Stimulated activated CD4-positive, alpha-beta T cell treated with anti-CD3 and anti-CD28 coated beads, TNF-alpha, amount 100 ng/mL, for 4 hours (primary cell): ENCODE measurements at places on chromosomes 1 and 21.

- DNase-seq, result peak; percentile 24
Observed at GRCh38 chr1:166974647-166975345, 544 bp downstream of the ILDR2 start.

GRCh38 chr1:214120951-214121350 is 133.2 kb downstream of the PROX1 start:
- no peak for DNase-seq

GRCh38 chr1:232381394-232382100 is 248.4 kb downstream of the SIPA1L2 start:
- no peak for DNase-seq

GRCh38 chr1:94309216-94309615 is 71.8 kb upstream of the ARHGAP29 start:
- DNase-seq, result no peak

GRCh38 chr1:233673947-233674431 is 60.1 kb downstream of the KCNK1 start:
- DNase-seq, result no peak

DNA sequence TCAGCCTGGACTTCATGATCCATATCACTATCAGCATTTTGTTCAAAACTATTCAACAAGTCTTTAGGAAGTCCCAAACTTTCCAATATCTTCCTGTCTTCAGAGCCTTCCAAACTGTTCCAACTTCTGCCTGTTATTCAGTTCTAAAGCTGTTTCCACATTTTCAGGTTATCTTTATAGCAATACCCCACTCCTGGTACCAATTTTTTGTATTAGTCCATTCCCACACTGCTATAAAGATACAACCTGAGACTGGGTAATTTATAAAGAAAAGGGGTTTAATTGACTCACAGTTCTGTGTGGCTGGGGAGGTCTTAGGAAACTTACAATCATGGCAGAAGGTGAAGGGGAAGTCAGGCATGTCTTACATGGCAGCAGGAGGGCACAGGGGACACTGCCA is 18.3 kb upstream of the DNAH14 start:
- DNase-seq, result no peak

DNA sequence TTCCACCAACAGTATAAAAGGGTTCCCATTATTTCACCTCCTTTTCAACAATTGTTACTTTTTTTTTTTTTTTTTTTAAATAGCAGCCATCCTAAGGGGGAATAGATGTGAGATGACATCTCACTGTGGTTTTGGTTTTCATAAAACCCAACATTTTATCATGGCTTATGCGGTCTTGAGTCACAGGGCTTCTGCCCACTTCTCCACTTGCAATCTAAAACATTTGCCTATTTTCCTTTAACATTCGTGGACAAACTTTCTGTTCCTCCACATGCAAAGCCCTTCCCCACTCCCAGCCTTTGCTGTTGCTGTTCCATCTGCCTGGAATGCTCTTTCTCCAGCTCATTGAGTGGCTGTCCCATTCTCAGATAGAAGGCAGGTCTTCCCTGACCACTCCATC is 239.7 kb upstream of the KCNK2 start:
- DNase-seq, result no peak

- DNase-seq, result no peak
Observed at GRCh38 chr1:66351478-66351877, 182.5 kb upstream of the SGIP1 start.

DNA sequence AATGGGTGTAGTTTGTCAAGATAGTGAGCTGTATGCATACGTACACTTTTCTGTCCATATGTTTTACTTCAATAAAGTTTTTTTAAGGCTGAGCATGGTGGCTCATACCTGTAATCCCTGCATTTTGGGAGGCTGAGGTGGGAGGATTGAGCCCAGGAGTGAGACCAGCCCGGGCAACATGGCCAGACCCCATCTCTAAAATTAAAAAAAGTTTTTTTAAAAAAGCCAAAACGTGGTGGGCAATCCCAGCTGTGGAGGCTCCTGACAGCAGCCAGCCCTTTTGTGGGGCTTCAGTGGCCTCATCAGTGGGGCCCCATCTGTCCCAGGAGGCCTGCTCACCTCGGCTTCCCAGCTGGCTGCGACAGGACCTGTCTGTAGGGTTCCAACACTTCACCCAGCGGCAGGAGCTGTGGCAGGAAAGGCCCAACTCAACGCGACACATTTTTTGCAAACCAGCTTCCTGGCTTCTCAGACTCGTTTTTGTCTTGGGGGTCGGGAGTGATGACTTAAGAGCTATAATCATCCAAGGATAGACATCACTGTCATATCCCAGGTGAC is 56.9 kb upstream of the LBR start:
- no peak for DNase-seq

DNA sequence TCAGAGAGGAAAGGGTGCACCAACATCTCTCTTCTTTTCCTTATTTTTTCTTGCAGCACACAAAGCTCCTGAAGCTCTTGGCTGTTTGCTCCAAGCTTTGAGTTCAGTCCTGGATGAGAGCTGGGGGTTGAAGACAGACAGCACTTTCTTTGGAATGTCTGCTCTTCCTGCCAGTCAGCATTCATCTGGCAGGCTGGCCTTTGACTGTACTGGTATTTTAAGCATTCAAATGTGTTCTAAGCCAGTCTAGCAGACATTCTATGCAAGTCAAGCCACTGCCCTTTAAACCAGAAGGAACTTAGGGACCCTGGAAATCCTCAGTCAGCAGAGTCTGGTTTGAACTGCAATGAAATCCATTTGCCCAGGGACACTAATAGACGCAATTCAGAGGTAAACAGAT is 45.0 kb downstream of the XCL1 start:
- no peak for DNase-seq

DNA sequence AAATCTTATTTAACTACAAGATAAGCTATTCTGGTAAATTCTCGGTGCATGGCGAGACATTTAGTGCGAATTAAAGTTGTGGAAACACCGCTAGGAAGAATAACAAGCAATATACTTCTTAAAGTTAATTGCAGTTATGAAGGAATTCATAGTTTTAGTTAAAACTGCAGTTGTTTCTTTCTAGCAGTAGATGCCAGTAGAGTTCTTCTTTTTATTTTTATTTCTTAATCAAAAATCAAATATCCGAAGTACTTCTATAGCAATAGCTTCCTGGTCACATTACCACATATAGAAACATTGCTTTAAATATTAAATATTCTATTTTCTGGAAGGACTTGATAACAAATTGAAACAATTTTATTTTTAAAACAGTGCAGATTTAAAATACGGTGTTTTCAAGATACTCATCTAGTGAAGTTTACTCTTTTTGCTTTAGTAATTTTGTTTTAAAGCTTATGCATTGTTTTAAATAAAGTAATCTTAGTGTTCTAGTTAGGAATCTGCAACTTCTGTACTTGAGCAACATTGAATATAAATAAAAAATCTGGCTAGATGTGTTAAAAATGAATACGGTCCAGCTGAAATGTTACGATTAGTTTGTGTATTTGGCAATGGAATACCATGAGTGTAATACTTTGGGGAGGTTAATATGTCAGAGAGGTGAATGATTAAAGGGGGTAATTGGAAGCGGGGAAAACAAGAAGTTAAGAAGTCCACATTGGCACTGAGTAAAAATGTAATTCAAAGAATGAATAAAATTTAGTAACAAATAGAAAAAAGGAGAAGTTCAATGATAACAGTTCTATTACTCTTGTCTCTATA is 2.7 kb upstream of the PRKACB start:
- DNase-seq, result no peak

DNA sequence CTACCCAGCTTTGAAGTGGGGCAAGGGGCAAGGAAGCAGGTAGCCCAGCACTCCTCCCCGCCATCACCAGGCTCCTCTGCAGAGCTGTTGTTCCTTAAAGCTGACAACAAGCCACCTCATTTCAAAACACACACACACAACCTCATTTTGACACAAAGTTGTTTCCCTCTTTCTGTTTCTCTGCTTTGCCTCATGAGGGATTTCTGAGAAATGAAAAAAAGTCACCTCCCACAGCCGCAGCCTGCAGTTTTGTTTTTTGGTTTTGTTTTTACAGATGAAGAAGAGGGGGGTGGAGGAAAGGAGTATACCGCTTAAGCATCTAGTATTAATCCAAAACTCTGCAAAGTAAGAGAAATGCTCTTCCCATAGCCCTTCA is 12.1 kb downstream of the MCL1 start:
- no peak for DNase-seq

DNA sequence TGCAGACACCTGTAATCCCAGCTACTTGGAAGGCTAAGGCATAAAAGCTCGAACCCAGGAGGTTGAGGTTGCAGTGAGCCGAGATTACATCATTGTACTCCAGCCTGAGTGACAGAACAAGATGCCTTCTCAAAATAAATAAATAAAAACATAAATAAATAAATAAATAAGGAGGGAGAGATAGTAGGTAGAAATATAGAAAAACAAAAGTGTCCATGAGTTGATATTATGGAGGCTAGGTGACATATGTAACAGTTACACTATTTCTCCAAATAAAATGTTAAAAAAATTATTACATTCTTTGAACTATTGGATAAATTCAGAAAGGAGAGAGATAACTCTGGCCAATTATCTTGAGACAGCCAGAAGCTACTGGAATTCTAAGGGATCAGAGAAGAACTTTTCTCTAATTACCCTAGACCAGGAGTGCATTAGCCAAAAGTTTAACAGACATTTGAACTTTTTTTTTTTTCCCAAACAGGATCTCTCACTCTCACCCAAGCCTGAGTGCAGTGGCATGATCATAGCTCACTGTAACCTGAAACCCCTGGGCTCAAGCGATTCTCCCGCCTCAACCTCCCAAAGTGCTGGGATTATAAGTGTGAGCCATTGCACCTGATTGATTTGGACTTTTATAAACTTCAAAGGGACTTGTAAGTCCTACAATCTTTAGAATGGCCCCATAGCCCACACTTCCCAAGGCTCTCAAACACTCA is 17.6 kb downstream of the SYNJ1 start:
- DNase-seq, result no peak

DNA sequence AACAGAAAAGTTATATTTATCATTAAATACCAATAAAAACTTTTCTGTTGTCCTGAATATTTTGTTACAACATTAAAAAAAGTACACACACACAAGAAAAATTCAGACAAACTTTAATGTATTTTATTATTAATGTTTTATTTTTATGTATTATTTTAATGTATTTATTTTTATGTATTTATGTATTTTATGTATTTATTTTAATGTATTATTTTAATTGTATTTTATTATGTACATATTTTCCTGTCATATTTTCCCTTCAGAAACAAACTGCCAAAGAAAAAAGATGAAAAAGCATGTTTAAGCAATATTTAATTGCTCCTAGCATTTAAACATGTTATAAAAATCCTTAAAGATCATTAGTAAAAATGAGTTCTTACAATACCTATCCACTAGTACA is 222.1 kb downstream of the RERE start:
- DNase-seq, result no peak

DNA sequence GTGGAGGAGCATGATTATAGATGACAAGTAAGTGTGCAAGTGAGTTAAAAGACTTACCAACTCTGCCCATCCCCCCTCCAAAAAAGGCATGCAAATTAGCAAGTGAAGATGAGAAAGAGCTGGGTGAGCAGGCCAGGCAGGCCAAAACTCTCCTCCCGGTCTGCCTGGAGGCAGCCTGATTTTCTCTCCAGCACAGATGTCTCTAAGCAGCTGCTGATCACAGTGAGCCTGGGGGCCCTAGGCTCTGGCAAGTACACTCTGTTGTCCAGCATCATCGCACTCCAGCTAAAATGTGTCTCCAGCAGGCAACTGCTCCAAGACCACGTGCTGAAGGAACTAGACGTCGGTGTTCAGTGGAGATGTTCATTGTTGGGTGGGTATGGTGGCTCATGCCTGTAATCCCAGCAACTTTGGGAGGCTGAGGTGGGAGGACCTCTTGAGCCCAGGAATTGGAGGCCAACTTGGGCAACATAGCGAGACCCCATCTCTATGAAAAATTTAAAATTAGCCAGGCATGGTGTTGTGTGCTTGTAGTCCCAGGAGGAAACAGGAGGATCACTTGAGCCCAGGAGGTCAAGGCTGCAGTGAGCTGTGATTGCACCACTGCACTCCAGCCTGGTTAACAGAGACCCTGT is 56.7 kb upstream of the PUM1 start:
- no peak for DNase-seq

GRCh38 chr21:34603710-34604057 is 11.2 kb downstream of the RCAN1 start:
- no peak for DNase-seq

GRCh38 chr1:52460694-52461093 is 56.3 kb downstream of the PRPF38A start:
- DNase-seq, result no peak
